CD4-positive, alpha-beta T cell treated with Interleukin-12 subunit alpha and Interleukin-12 subunit beta, for 1 hour (primary cell): ENCODE measurements at places on chromosomes 3 and 15.
A peak's percentile ranks its signal among the peaks of the same experiment; 100 is the strongest.

GRCh38 chr3:186374376-186374775 is 12.3 kb upstream of the DGKG start:
- DNase-seq = no peak

- no peak for DNase-seq
Measured at GRCh38 chr3:176611703-176612102, 585.6 kb downstream of the TBL1XR1 start.

DNA sequence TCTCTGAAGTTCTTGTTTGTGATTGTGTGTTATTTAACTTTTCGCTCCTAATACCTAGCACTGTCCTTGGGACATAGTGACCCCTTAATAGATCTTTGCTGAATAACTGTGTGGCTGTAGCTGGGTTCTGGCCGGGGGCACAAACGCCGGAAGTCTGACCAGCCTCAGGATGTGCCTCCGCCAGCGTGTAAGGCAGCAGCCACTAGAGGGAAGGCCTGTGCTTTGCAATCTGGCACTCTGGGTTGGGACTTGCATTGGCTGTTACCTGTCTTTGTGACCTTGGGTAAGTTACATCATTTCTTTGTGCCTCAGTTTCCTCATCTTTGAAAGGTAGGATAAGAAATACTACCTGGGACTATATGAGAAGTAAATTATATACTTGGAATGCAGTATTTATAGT is 158.7 kb downstream of the GHSR start:
- no peak for DNase-seq

DNA sequence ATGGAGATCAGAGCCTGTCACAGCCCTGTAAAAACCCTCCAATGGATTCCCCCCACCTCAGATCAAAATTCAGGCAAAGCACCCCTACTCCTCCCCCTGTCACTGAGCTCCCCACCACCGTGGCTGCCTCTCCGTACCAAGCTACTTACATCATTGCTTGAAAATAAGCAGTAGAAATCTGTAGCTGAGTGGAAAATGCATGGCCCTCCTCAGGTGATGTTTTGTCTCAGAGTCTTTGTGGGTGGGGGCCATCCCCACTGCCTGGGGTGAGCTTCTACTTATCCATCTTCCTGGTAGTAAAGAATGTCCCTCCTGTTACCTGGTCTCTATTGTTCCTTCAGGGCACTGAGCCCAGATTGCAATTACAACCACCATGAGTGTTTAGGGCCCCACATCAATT is 34.5 kb downstream of the SLCO2A1 start:
- DNase-seq = no peak

- DNase-seq = peak; percentile 20
Measured at GRCh38 chr15:88878720-88879184, 16.6 kb downstream of the HAPLN3 start.

DNA sequence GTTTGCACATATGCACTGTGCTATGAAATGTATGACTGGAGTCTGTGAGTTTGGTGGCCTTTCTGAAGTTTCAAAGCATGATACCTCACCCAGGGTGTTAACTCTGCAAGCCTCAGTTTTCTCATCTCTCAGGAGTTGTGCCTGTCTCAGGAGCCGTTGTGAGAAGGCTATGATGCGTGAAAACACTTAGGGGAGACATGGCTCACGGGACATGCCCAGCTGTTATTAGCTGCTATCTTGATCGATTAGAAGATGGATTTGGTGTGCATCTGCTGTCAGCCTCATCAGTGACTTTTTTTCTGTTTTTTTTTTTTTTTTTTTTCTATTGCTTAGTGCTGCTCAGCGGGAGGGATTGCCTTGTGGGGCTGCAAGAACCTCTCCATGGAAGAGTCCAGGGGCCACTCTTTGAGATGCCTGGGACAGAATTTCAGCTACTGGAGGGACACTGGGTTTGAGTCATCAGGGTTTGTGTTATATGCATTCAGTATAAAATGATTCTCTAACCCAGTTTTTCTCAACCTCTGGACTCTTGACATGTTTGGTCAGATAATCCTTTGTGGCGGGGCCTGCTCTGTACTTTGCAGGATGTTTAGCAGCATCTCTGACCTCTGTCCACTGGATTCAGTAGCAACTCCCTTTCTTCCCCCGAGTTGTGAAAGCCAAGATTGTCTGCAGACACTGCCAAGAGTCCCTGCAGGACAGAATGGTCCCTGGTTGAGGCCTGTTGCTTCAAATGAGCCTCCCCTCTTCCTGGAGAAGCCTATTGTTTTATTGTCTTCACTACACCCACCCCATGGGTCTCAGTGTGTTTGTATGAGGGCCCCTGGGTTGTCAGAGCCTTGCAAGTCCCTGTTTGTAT is 181.4 kb downstream of the CACNA2D3 start:
- no peak for DNase-seq
